ENCODE measurements at places on chromosomes 6 and 20. TPM values are rescaled to one million over a fixed set of nuclear protein-coding genes. Genes with fewer than 3 reads are reported as not detected.

ADTRP gene
- total RNA-seq: not detected

DSE gene
- 9.6 TPM for total RNA-seq

DLK2 gene
- 1.4 TPM for total RNA-seq

TRIM40 gene
- total RNA-seq: not detected

KIAA1755 gene
- 0.44 TPM for total RNA-seq

RPL7L1 gene
- total RNA-seq: 99.5 TPM

SERPINB1 gene
- 133 TPM for total RNA-seq

FIG4 gene
- 5.7 TPM for total RNA-seq

PLCB4 gene
- total RNA-seq: 16.9 TPM

GRM1 gene
- total RNA-seq: not detected

LAMP5 gene
- total RNA-seq: not detected

KCNQ2 gene
- not detected for total RNA-seq

GLP1R gene
- total RNA-seq: not detected

CST4 gene
- total RNA-seq: 0.98 TPM

PRR18 gene
- total RNA-seq: not detected

ZNF311 gene
- total RNA-seq: 0.40 TPM

POPDC3 gene
- 41.4 TPM for total RNA-seq

MRAP2 gene
- total RNA-seq: 0.07 TPM

SLC23A2 gene
- total RNA-seq: 18.3 TPM

NKX2-2 gene
- not detected for total RNA-seq

TENT5A gene
- total RNA-seq: 6.4 TPM

All from PC-3 (cell line).